NCI-H82 (cell line): ENCODE measurements at places on chromosomes 5 and 9.

GRCh38 chr9:90961375-90961774 lies 159.8 kb downstream of the SYK start:
- no peak for DNase-seq

DNA sequence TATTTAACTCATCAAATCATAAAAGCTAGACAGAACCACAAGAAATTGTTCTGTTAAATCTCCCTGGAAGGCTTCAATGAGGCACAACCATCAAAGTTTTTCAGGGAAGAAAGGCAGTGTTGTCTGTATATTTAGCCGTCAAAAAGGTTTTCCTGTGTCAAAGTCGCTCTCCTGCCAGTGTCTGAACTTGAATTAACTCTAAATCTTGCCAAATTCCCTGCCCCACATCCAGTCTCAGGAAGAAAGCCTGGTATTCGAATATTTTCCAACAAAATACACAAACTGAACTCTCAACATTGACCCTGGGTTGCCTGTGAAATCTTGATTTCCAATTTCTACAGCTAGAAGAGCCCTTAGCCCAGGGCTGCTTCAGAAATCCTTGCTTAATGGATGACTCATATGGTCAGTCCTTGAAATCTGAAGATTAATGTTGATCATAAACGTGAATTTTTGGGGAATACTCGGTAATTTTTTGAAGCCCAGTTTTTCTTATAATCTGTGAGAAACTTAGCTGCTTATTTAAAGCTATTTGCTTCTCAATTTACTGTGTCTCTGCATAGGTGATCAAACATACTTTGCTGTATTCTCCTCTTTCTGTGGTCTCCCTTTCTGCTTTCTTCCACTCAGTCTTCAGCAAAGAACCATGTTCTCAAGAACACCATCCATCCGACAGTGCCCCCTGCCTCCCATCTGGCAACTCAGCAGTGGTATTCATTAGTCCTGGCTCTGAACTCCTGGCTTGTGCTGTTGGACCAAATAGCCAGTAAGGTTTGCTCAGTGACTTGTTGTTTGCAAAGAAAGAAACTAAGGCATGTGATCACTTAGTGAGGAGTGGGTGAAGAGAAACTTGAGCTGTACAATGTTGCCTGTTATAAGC lies 58.9 kb downstream of the NREP start:
- peak; percentile 7 for DNase-seq

GRCh38 chr9:72013292-72013760 lies 47.1 kb downstream of the C9orf57 start:
- DNase-seq = no peak

GRCh38 chr5:158942217-158942616 lies 157.5 kb downstream of the EBF1 start:
- DNase-seq = no peak

DNA sequence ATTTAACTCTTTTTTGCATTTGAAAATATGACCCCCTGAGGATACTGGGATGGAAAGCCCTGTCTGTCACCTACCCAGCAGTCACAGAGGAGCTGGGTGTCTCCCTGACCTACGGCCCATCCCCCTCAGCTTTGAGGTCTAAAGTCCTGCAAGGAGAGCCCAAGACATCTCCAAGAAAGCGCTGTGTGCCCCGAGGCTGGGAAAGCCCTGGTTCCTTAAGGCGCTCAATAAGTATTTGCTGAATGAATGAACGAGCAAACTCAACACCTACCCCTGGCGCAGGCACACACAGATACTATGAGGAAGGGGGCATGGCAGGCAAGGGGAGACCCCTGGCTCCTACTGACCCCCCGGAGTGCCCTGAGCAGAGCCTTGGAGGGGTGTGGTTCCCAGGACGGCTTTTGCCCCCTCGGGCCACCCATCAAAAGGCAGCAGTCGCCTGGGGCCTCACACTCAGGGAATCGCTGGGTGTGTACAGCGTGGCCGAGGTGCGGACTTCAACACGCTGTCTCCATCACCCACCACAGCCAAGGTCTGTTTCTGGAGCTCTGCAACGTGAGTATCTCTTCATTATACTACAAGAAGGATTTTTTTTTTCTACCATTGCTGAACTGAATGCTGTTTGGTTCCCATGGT lies 211.6 kb downstream of the ERCC6L2 start:
- DNase-seq = no peak

DNA sequence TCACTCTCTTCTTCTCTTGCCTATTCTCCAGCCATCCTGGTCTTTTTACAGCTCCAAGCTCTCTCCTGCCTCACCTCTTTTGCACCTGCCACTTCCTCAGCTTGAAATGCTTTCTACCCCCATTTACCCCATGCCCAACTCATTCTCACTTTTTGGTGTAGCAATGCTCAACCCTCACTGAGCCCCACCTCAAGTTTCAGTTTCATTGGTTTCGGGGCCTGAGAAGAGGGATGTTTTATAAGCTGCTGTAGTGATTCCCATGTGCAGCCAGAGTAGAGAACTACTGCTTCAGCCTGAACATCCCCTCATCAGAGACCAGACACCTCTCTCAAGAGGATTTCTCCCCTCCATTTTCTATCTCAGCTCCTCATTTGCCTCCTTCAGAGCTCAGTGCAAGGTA lies 45.2 kb upstream of the FYB1 start:
- DNase-seq = no peak

GRCh38 chr5:141870871-141871270 lies 7.3 kb downstream of the PCDH1 start:
- DNase-seq = no peak

DNA sequence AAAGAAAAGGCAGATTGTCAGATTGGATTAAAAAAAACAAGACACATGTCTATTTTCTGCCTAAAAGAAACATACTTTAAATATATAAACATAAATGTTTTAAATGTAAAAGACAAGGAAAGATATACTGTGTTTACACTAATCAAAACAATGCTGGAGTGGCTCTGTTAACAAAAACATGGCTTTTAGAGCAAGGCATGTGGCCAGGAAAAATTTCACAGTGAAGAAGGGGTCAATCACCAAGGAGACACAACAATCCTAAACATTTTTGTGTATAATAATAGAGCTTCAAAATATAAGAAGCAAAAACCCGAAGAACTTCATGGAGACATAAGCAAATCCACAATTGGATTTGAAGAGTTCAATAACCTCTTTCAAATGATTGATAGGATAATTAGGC lies 18.5 kb upstream of the GADD45G start:
- DNase-seq = no peak

- peak; percentile 33 for DNase-seq
Measured at GRCh38 chr5:179819296-179820126, 1.2 kb upstream of the SQSTM1 start.

DNA sequence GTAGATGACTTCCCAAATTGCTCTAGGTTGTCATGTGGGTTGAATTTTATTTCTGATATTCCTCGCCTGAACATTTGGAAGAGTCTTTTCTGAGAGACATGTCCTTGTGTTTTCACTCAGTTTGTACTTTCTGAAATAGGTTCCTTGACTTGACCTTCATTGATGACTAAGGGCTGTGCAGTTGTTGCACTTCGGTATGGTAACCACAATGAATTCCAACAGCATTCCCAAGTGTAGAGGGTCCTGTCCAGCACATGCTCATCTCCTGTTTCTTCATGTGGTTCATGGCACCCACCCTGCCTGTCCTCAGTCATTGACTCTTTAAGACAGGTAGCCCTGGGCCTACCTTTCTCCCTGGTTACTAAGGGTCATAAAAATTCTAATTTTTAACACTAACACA lies 527.8 kb downstream of the MTRR start:
- no peak for DNase-seq

GRCh38 chr9:90095682-90096081 lies 490.9 kb downstream of the GADD45G start:
- peak; percentile 99 for DNase-seq

GRCh38 chr5:5619546-5619945 lies 197.1 kb downstream of the ICE1 start:
- no peak for DNase-seq

DNA sequence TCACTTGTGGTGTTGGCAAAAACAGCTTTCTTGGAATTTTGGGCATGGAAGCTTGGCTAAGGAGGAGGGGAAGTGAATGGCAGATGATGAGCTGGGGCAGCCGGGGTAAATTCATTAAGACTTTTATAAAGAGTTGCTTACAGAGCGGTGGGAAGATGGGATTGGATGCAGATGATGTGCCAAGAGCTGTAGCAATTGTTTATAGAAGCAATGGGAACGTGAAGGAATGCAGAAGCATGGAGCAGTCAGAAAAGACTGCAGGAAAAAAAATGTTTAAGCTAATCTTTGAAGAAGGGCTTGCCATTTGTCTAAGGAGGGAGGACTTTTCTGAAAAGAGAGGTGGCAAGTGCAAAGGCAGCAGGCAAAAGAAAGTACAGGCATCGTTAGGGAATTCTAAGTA lies 86.6 kb upstream of the SHISAL2B start:
- no peak for DNase-seq

GRCh38 chr5:59617186-59617771 lies 276.2 kb downstream of the PDE4D start:
- no peak for DNase-seq

DNA sequence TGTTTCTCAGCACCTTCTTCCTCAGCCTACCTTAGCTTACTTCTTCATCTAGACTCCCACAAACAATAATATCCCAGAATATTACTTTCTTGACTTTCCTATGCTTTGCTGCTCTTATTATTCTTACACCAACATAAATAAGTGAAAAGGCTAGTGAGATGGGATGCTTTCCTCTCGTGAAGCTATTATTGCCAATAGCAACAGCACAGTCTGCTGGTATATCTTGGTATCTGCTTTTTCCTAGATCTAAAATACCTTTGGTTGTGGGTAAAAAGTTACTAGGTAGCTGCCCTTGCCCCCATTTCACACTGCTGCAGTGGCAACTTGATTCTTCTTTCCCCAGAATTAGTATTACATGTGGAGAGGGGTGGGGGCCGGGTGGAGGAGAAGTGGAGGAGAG lies 26.1 kb upstream of the GLIPR2 start:
- no peak for DNase-seq

GRCh38 chr9:120918931-120919842 lies 7.4 kb downstream of the TRAF1 start:
- peak; percentile 22 for DNase-seq

DNA sequence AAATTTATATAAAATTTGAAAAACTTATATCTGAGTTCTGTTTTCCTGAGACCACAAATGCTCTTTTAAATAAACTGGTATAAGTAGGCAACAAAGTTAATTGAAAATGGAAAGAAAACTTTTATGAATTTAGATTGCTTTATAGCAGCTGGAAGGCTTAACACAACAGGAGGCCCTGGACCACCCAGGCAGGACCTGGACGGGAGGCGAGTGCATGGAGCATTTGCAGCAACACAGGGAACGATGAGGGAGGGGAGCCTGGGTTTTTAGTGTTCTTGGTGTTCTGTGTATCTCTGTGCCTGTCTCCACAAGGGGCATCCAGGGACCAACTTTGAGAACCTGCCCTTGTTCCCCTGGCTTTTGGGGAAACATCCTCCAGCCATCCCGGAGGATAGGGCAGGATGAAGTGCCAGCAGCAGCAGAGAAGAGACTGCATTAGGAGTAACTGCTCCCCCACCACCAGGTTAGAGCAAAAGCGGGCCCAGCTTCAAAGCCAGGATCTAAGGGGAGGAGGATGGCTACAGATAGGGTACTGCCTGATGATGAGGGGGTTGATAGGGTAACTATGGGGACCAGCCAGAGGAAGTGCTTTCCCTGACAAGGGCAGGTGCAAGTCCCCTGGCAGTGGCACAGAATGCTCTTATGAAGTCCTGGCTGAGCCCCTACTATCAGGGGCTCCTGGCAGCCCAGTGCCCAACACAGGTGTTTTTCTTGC lies 6.7 kb upstream of the SPATA31E1 start:
- DNase-seq = no peak

DNA sequence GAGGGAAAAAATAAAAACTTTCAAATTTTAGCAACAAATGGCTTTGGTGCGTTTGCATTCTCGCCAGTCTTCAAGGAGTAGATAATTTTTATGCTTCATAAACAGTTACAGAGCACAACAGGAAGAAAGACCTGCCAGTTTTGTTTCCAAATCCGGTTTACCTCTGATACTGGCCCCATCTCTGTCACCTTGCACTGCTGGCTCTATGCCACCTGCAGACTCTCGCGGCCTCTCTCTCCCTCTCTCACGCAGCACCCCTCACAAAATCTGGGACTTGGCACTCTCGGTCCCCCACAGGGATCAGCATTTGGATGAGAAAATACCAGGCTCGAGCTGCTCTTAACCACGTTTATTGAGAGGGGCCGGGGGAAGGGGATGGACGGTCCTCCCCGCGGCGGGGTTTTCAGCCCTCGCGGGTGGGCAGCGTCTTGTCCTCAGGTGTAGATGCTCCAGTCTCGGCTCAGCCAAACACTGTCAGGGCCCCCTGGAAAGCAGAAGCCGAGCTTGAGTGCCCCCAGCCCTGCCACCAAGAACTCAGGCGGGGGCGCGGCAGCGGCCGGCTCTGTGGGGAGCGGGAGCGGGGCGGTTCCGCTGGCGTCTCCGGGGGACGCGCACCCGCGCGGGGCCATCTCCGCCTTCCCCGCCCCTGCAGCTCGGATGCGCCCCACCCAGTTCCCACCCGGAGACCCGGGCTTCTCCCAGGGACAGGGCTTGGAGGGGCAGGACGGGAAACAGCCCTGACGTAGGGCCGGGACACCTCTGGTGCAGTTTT lies 1.3 kb downstream of the SCGB3A1 start:
- DNase-seq = no peak

DNA sequence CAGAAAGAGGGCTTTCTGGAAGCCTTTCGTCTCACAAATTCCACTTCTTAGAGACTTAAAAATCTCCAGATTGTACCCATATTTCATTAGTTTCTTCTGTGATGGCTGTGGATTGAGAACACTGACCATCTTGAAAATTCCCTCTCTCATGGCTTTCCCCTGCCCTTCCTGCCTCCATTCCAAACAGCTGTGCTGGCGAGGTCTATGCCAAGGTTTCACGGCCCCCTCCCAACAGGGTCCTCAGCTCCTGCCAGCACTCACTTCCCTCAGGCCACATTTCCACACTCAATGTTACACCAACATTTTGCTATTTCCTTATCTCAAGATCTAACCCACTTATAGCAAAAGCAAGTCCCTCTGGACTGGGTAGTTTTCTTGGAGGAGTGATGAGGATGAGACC lies 40.3 kb upstream of the EQTN start:
- DNase-seq = no peak

GRCh38 chr9:90499761-90500160 lies 142.9 kb downstream of the DIRAS2 start:
- DNase-seq = no peak

- DNase-seq = no peak
Measured at GRCh38 chr9:111944241-111944866, 47.7 kb downstream of the UGCG start.

DNA sequence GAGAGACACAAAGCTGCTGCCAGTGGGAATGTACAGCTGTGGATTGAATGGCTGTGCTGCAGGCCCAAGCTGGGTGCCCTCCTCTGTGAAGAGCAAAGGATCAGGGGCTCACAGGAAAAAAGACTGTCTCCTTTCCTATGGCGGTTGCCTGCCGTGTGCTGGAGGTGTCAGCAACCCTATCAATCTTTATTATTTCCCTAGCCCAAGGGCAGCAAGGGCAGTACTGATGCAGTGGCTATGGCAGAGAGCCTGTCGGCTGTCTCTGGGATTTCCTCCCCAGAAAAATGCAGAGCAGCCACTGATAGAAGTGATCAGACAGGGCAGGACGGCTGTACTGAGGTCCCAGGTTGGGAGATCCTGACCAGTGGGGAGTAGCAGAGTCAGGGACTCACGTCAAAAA lies 117.3 kb upstream of the CDH12 start:
- DNase-seq = no peak

- no peak for DNase-seq
Measured at GRCh38 chr9:1490341-1491232, 440.4 kb downstream of the DMRT2 start.

- no peak for DNase-seq
Measured at GRCh38 chr9:95499046-95499676, 17.6 kb downstream of the PTCH1 start.
